AG10803 (cell line): ENCODE measurements at places on chromosomes 13 and 19.

- DNase-seq: no peak
These were observed 12.6 kb downstream of the LSM4 start for GRCh38 chr19:18310118-18310909.

DNA sequence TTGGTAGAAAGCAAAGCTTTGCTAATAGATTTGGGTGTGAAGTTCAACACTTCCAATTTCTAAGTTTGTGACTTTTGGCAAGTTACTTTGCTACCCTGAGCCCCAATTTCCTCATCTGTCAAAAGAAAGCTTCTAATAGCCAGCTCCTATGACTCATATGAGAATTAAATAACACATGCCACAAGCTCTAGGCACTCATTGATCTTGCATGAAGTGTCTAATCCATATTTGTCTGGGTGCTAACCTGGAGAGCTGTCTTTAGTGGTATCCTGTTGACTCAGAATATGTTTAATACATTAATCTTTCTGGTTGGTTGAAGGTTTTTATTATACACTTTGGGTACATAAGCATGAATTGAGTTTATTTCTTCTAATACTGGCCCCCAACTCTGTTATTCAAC lies 188.8 kb downstream of the POSTN start:
- DNase-seq: peak; percentile 25

- peak; percentile 87 for DNase-seq
These were observed 709 bp downstream of the DPP9 start for GRCh38 chr19:4722671-4723594.

DNA sequence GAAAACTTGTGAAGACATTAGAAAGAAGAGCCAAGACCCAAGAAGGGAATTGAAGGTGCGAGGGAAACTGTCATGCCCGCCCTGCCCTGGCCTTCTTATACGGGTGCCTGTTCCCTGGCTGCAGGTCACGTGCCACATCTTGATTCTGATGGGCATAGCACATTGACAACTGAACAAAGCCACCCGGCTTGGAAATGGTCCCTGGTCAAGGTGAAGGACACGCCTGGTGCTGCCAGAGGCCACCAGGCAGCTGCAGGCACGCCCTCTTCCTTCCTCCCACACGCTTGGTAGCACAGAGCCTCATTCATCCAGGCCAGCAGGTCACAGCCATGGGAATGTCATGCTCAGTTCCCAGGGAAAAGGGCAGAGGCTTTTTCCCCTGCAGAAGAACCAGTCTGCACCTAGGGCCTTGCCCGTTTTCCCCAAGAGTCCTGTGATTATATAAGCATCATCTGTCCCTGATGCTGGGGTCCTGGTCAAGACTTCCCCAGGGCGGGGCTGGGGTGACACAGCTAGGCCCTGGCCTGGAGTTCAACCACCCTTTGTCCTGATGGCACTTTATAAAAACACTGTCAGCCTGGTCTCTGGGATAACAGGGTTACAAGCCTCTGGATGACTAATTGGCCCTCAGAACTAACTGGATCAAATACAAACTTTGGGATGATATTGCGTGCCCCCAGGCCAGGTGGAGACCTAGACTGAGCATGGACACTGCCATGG lies 56.0 kb downstream of the CDADC1 start:
- DNase-seq: no peak

GRCh38 chr13:38542601-38543000 lies 144.3 kb upstream of the FREM2 start:
- no peak for DNase-seq

DNA sequence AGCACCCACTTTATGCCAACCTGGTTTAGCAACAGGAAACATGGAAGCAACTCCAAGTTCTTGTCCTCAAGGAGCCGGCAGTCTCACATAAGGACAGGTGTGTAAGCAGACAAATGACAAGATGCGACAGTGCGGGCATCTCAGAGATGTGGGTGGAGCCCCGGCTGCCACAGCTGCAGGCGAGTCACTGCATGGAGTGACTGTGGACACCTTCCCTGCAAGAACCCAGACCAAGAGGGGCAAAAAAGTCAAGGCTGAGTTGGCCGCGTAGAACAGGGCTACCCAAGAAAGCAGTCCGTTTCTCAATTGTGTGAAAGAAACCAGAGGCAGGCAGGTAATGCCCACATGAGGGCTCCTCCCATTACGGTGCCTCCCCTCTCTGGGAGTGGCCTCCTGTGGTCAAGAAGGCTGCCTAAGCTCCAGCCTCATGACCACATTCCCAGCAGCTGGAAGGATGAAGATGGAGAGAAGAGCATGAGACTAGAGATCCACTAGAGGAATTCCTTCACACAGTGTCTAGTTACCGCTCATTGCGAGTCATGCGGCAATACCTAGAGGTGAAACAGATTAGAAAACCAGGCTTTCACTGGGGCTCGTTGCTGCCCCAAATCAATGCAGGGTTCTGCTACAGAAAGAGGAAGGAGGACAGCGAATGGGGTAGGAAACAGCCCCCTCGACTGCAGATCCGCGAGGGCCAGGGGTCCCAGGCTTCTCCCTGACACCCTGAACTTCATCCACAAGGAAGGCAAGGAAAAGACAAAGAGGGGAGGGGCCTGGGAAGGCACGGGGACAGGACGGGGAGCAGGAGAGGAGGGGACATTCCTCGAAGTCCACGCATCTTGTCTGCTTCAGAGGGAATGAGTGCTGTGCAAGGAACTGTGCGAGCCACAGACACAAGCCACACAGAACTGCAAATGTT lies 80.2 kb downstream of the SPACA7 start:
- no peak for DNase-seq

DNA sequence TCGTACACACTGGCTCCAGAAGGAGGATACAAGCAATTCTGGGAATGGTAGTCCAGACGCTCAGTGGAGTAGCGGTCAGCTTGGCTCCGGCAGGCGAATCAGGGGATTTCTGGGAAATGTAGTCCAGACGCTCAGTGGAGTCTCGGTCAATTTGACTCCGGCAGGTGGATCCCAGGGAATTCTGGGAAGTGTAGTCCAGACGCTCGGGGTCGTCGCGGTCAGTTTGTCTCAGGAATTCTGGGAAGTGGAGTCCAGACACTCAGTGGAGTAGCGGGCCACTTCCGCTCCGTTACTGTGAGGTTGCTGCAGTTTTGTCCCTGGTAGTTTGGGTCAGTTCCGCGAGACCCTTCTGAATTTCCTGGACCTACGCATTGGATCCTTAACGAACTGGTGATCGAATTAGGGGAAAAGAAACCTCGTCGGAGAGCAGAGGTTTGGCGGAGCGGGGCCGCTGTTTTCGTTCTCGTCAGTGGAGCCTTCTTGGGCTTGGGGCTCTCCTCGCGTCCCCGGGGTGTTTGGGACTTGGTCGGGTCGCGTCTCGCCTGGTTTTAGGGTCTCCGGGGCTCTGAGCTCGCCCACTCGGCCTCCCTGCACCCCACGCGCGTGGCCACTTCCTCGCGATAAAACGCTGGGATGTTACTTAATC lies at the start of gene ZNF225:
Gene ZNF225 (plus strand): TSS at position 262 of the 646 bp plus-strand sequence. CDS start 2,429 bp downstream, outside the sequence.
- DNase-seq: peak; percentile 98

GRCh38 chr19:4401769-4402170 lies 670 bp upstream of the CHAF1A start:
- no peak for DNase-seq

- no peak for DNase-seq
These were observed 1.5 kb downstream of the GSX1 start for GRCh38 chr13:27793507-27794367.

GRCh38 chr13:51772781-51773180 lies 31.2 kb downstream of the DHRS12 start:
- DNase-seq: no peak

GRCh38 chr19:47854459-47854858 lies 4.6 kb upstream of the TPRX2 start:
- DNase-seq: no peak

DNA sequence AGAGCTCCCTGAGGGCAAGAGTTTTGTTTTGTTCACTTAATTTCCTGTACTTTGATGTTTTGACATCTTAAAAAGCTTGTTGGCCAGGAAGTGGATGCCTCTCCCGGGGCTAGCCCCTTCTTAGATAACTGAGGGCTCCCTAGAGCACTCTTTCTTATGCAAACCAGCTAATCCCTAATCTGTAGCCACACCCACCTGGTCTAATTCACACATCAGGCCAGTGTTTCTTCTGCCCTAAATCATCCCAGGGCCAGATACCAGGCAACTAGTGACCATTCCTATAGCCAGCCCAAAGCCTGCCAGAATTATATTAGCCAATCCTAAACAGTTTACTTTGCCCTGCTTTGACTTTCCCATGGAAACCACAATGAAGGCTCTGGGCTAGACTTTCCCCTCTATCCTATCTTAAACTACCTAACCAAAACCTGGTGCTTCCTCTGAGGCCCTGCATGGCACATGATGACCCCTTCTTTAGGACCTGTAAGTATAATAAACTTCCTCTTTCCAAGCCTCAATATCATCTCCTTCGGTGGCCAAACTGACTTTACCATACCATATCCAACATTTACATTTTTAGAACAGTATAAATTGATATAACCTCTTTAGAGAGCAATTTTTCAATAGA lies 24.8 kb downstream of the WBP4 start:
- no peak for DNase-seq
